Left cardiac atrium (tissue), 4 donors: ENCODE measurements at places on chromosomes 16 and 17.

- peak; percentile 71 for DNase-seq
These were observed 30.5 kb downstream of the NSMCE1 start for GRCh38 chr16:27238016-27238587.

DNA sequence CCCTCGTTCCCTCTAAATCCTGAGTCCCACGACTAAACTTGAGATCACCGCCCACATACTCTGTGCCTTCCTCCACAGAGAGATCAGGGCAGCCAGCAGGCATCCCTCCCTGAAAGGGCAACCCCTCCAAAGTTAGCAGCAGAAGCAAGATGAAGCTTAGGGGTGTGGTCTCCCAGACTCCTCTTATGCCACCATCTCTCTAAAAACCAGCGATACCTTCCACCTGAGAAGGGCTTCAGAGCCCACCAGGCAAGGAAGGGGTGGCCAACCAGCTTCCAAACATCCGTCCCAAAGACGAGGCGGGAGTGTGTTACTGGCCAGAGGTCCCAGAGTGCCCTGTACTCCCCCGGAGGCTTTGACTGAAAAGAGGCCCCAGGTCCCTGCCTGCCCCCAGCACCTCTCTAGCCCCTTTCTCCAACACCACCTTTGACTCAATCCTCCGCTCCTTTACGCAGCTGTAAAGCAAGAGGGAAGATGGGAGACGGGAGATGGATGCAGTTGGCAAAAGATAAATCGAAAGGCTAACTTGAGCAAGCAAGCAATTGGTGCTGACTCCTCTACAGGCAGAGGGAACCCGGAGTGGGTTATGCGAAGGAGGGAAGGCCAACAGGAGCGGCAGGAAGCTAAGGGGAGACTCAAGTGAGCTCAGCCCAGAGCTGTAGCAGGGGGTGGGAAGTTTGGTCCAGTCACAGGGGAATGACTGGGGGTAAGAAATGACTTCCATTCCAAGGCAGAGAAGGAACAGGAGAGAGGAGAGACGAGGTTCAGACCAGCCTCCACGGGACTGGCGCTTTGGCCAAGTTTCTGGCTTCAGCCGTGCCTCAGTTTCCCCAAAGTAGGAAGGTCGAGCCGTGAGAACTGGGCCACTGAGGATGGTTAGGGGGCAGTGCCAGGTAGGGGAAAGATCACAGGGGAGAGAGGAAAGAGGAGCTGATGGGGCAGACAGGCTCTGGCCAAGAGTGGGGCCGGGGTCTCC lies 1.0 kb downstream of the ST3GAL2 start:
- no peak for DNase-seq

DNA sequence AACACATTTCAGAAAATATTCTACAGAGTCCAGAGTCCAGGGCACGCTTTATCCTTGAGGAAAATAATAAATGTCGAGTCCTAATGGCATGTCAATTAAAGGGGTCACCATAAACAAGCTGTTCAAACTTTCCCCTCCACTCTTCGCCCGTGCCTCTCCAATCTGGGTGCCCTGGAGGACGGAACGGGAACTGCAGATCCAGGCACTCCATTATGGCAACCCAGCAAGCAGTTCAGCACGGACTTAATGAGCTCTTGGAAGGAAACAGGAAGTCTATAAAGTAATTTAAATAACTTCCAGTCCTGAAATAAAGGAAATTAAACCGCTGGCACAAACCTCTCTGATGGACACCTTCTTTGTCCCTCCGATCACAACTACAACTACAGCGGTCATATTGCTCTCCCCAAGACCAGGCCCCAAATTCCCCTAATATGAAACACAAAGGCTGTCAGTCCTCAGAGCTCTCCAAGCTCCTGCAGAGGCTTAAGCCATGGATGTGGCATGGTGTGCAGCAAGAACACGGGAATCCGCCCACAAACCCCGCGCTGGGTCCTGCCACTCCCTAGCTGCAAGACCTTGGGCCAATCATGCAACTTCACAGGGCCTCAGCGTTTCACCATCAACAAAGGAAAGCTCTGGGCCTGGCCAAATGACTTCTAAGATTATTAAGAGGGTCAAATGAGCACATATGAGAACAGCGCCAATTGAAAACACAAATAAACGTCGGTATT lies 52.6 kb downstream of the ZFHX3 start:
- no peak for DNase-seq

GRCh38 chr16:85569615-85570212 lies 43.4 kb upstream of the GSE1 start:
- DNase-seq, result no peak

- no peak for DNase-seq
These were observed at the start of gene CACNG4 for GRCh38 chr17:66963909-66964771. Gene CACNG4, plus strand, starts transcription at chr17:66964707. Its CDS starts 205 bp downstream, at chr17:66964912.

GRCh38 chr16:997440-998051 lies 16.0 kb downstream of the SOX8 start:
- DNase-seq, result peak; percentile 54

- DNase-seq, result no peak
These were observed 94.3 kb downstream of the CYLD start for GRCh38 chr16:50836121-50836621.

- no peak for DNase-seq
These were observed 21.8 kb downstream of the XYLT1 start for GRCh38 chr16:17448640-17449638.

DNA sequence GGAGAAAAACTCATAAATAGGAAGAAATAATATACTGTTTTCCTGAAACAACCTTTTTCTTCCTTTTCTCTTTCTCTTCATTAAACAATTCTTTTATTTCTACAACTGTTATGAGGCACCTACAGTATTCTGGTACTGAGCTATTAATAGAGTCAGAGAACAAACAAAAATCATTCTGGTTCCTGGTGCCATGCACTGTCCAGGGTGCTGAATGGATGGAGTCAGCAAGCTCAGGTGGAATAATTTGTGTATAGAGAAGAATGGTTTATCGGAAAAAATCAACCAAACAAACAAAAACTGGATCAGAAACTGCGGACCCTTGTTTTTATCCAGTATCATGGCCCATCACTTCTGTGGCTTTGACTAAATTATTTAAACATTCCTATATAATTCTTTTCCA lies 430.3 kb upstream of the GOT2 start:
- no peak for DNase-seq
